ENCODE measurements at places on chromosomes 6 and 20.
A peak's percentile ranks its signal among the peaks of the same experiment; 100 is the strongest.

- no peak for DNase-seq
Measured at GRCh38 chr6:135853227-135853626, 1.7 kb downstream of the PDE7B start.

- DNase-seq, result no peak
Measured at GRCh38 chr6:49639177-49639817, 2.7 kb upstream of the RHAG start.

DNA sequence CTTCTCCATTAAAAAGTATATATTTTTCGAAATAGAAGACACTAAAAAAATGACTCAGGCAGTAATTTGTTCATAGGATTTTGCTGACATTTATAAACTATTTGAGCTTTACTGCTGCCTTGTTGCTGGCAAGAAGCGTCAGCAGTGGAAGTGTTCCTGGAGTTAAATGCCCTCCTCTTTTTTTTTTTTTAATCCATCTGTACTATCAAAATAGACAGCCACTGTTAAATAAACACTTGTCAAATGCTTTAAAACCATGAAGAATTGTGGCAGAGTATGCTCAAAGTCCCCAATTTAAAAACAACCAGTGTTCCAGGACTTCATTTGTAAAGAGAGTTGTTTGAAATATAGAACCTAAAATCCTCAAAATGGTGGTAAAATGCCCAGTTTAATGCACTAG is 253.8 kb downstream of the NKAIN2 start:
- no peak for DNase-seq

DNA sequence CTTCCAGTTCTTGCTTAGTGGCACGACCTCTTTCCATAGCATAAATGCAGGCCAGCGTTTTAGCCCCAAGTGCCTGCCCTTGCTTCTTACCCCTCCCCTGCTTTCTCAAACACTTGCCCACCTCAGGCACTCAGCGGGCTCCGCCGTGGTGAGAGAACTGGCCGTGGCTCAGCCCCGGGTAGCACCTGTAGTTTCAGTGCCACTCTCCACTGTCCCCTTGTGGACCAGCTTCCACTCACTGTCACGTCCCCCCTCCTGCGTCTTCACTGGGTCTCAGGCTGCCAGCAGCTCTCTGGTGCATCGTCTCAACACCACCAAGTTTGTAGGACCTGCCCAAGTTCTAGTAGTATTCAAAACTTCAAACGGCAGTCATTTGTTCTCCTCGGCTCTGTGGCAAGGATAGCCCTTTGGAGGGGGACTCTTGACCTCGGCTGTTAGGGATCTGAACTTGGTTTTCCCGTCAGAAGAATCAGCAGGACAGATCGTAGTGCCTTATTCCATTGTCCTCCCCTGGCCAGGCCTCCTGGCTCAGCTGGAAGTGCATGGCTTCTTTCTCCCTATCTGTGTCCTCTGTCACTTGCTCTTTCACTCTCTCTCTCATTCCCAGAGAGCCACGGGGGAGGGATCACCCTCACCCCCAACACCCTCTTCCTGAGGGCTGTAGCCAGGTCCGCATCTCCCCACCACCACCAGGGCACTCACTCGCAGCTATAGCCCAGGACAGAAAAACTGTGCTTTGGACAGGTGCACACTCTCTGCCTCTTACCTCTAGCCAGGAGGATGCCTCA is 44.6 kb downstream of the STK35 start:
- DNase-seq, result no peak

DNA sequence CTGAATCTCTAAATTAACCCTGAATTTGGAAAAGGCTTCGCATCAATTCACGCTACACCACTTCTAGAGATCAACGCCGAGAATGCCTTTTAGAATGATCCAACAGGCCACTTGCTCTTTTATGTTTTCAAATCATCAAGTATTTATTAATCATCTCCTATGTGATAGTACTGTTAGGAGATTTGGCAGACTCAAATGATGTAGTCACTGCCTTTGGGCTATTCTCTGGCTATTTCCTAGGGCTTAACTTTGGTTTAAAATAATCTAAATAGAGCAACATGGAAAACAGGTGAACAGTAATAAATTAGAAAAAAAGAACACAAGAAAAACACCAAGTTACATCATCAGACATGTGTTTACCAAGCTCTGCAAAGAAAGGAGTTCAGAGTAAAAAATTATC is 140.3 kb downstream of the TENT5A start:
- no peak for DNase-seq

GRCh38 chr6:164108869-164109769 is 694.6 kb downstream of the QKI start:
- peak; percentile 72 for DNase-seq

GRCh38 chr6:141552463-141552862 is 580.3 kb upstream of the GJE1 start:
- peak; percentile 83 for DNase-seq
